ENCODE measurements at places on chromosomes 16 and 17. TPM values are rescaled to one million over a fixed set of nuclear protein-coding genes. Genes with fewer than 3 reads are reported as not detected.

WNT9B gene
- 0.77 TPM for total RNA-seq

ATP2A3 gene
- total RNA-seq: 13.3 TPM

PIRT gene
- total RNA-seq: not detected

TBC1D3B gene
- 8.8 TPM for total RNA-seq

TBC1D3H gene
- not detected for total RNA-seq

TLK2 gene
- 63.7 TPM for total RNA-seq

CYB5D1 gene
- total RNA-seq: 18.0 TPM

HBA2 gene
- 4.3 TPM for total RNA-seq

DNA sequence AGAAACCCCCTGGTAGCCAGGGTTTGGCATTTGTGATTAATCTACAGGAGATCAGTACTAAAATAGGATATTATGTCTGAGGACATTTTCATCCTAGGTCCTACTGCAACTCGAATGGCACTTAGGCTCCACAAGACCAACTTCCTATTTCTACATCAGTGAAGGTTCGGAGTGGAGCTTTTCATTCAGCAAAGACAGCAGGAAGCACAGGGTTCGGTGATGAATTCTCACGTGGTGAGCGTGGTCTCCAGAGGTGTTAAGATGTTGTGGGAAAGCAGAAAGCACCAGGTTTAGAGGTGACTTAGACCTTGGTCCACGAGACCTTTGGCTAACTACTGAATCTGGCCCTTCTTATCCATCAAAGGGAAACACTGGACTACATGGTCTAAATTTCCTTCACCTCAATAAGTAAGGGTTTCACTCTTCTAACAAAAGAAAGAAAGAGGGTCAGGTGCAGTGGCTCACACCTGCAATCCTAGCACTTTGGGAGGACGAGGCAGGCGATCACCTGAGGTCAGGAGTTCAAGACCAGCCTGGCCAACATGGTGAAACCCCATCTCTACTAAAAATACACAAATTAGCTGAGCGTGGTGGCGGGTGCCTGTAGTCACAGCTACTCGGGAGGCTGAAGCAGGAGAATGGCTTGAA is 13.9 kb upstream of the HELZ start:
- DNase-seq: peak; percentile 21
- no peaks in the 10 kb centered on the region for H3K36me3 ChIP-seq
- H3K27ac ChIP-seq: no peak overlapping the region

DNA sequence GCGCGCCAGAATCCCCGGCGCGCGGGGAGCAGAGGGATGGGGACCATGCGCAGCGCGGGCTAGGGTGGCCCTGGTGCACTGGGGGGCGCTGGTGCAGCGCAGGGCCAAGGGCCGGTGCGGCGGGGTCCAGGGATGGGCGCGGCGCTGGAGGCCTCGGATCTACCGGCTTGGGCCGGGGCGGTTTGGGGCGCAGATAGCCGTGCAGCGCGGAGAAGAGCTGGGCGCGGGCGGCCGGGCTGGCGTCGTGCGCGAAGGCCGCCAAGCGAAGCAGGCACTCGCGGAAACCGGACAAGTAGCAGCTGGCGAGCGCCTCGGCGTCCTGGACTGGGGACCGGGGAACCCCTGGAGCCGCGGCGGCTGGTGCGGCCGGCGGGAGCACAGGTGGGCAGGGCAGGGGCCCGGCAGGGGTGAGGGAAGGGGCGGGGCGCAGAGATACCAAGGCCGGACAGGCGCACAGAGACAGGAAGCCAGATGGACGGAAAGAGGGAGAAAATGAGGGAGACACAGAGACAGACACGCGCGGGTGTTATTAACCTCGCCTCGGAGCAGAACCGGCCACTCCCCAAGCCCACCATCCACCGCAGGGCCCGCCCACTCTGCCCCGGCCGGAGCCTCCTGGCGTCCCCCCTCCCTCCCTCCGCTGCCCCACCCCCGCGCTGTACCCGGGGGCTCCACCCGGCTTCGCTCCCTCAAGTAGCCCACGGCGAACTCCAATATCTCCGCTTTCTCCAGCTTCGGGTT is 2.1 kb downstream of the HES7 start:
- peak overlapping the region; percentile 91 for H3K4me3 ChIP-seq
- H3K4me1 ChIP-seq: no peaks in the 10 kb centered on the region
- DNase-seq: peak; percentile 92
- no peak overlapping the region for H3K27ac ChIP-seq
- H3K27me3 ChIP-seq: peaks cover 34% of the 10 kb centered on the region
- H3K36me3 ChIP-seq: no peaks in the 10 kb centered on the region

- DNase-seq: no peak
- no peak overlapping the region for H3K27ac ChIP-seq
- no peaks in the 10 kb centered on the region for H3K4me1 ChIP-seq
- H3K27me3 ChIP-seq: no peaks in the 10 kb centered on the region
- H3K4me3 ChIP-seq: no peak overlapping the region
Observed at GRCh38 chr16:79134300-79134699, 466.2 kb downstream of the MAF start.

DNA sequence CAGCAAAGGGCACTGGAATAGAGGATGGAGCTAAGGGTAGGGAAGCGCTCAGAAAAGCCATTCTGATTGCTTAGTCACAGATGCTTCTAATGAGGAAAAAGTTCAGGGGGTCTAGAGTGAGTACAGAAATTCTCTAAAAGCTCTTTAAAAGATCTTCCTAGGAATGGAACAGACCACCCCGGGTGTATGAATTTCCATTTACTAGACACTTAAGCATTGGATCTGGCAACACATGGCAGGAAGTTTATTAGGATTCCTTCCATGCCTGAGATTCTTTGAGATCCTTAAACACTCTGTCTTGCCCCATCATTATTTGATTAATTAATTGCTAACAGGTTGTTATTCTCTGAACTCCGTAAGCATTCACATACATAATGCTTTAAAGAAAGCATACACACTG is 8.5 kb downstream of the KRTAP9-7 start:
- no peak for DNase-seq
- H3K27me3 ChIP-seq: no peaks in the 10 kb centered on the region

GRCh38 chr17:7018331-7018964 is 4.4 kb upstream of the BCL6B start:
- 0 out of 2 replicates have a peak, but pooled peaks cover 3% of the 10 kb centered on the region for H3K4me1 ChIP-seq
- H3K27ac ChIP-seq: no peak overlapping the region
- DNase-seq: no peak
- H3K36me3 ChIP-seq: peaks cover 3% of the 10 kb centered on the region
- peak overlapping the region; percentile 6 for H3K4me3 ChIP-seq

- H3K27ac ChIP-seq: no peak within 1 kb of the TSS
- no peaks in the 10 kb centered on the region for H3K27me3 ChIP-seq
- peak; percentile 87 for DNase-seq
- H3K36me3 ChIP-seq: peaks cover 11% of the 10 kb centered on the region
- H3K4me3 ChIP-seq: peak within 1 kb of the TSS; percentile 85
Observed at GRCh38 chr16:67666559-67667452, at the start of the genes C16orf86 and ENKD1. C16orf86 (plus strand) TSS chr16:67666814; CDS start chr16:67666971, 157 bp downstream. ENKD1 (minus strand) TSS chr16:67666750; CDS start chr16:67666442, 308 bp downstream.

- no peak overlapping the region for H3K27ac ChIP-seq
- no peak for DNase-seq
- H3K4me1 ChIP-seq: peaks cover 2% of the 10 kb centered on the region
- H3K36me3 ChIP-seq: no peaks in the 10 kb centered on the region
- peak overlapping the region; percentile 33 for H3K4me3 ChIP-seq
Observed at GRCh38 chr17:69320210-69320907, 6.6 kb downstream of the ABCA5 start.

- H3K4me3 ChIP-seq: no peak overlapping the region
- H3K27me3 ChIP-seq: no peaks in the 10 kb centered on the region
- no peaks in the 10 kb centered on the region for H3K36me3 ChIP-seq
- no peaks in the 10 kb centered on the region for H3K4me1 ChIP-seq
- H3K27ac ChIP-seq: no peak overlapping the region
Observed at GRCh38 chr16:10362077-10362863, 23.6 kb upstream of the ATF7IP2 start.

GRCh38 chr17:66548158-66548557 is 245.7 kb downstream of the PRKCA start:
- H3K4me3 ChIP-seq: no peak overlapping the region
- DNase-seq: no peak
- H3K4me1 ChIP-seq: peaks cover 8% of the 10 kb centered on the region
- peaks cover 8% of the 10 kb centered on the region for H3K36me3 ChIP-seq
- H3K27ac ChIP-seq: no peak overlapping the region

GRCh38 chr16:69276148-69277115 is 34.7 kb upstream of the VPS4A start:
- DNase-seq: no peak
- peaks cover 7% of the 10 kb centered on the region for H3K36me3 ChIP-seq

GRCh38 chr17:42405963-42406495 is 17.0 kb downstream of the CAVIN1 start:
- no peaks in the 10 kb centered on the region for H3K27me3 ChIP-seq
- DNase-seq: peak; percentile 89
- peaks cover 2% of the 10 kb centered on the region for H3K36me3 ChIP-seq
- H3K27ac ChIP-seq: no peak overlapping the region
- no peak overlapping the region for H3K4me3 ChIP-seq

DNA sequence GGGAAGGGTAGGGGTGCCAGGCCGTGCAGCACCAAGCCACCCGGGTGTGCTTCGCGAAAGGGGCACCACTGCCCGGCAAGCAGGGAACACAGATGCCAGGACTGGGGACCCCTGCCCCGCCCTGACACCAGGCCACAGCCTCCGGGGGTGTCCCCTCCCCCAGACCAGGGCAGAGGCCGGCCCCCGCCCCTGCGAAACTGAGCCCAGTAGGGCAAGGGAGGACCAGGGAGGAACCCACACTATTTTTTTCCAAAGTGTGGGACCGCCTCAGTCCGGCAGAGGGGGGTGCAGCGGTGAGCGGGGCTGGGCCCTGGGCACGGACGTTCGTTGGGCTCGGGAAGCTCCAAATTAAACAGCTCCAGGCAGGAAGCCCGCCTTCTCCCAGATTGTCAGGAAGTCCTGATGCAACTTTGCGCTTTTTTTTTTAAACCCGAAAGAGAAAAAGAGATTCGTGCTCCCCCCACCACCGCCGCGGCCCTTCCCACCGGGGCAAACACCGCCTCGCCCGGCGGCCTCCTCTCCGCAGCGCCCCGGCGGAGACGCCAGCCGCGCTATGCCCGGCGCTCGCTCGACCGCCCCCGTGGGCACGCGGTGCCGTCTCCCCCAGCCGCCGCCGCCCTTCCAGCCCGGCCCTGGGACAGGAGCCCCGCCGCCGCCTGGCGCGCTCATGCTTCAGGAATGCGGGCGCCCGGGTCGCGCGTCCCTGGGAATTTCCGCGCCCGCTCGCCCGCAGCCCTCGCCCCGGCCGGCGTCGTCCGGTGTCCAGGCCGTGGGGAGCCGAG is 755 bp downstream of the PIEZO1 start:
- H3K4me3 ChIP-seq: peak overlapping the region; percentile 80
- no peaks in the 10 kb centered on the region for H3K27me3 ChIP-seq
- H3K27ac ChIP-seq: no peak overlapping the region
- no peaks in the 10 kb centered on the region for H3K4me1 ChIP-seq

- H3K4me3 ChIP-seq: 0 out of 2 replicates have a peak overlapping the region, but pooled peaks have one; percentile 19
- peaks cover 19% of the 10 kb centered on the region for H3K36me3 ChIP-seq
- H3K27me3 ChIP-seq: no peaks in the 10 kb centered on the region
- no peak overlapping the region for H3K27ac ChIP-seq
Observed at GRCh38 chr16:84502581-84502980, 1.9 kb downstream of the MEAK7 start.

- no peak overlapping the region for H3K4me3 ChIP-seq
- no peak for DNase-seq
- H3K27ac ChIP-seq: no peak overlapping the region
Observed at GRCh38 chr17:65514082-65514481, 47.4 kb downstream of the AXIN2 start.

Data from H9 (cell line).